ENCODE measurements at places on chromosomes 5 and 9. TPM values are rescaled to one million over a fixed set of nuclear protein-coding genes. Genes with fewer than 3 reads are reported as not detected.

DNA sequence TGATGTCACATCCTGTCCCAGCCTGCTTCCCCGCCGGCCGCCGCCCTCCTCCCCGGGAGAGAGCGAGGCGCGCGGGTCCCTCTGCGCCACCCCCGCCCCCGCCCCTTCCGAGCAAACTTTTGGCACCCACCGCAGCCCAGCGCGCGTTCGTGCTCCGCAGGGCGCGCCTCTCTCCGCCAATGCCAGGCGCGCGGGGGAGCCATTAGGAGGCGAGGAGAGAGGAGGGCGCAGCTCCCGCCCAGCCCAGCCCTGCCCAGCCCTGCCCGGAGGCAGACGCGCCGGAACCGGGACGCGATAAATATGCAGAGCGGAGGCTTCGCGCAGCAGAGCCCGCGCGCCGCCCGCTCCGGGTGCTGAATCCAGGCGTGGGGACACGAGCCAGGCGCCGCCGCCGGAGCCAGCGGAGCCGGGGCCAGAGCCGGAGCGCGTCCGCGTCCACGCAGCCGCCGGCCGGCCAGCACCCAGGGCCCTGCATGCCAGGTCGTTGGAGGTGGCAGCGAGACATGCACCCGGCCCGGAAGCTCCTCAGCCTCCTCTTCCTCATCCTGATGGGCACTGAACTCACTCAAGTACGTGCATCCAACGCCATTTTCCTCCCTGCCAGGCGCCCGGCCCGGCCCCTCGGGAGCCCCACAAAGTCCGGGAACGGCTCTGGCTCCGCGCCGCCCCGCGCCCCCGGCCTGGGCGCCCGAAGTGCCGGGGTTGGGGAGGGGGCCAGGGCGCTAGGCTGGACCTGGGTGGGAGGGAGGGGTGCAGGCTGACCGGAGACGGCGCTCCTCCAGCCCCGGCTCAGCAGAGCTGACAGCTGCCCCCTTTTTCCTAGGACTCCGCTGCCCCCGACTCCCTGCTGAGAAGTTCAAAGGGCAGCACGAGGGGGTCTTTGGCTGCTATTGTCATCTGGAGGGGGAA lies 12.0 kb upstream of the OLFM1 start:
- DNase-seq, result peak; percentile 2

DNA sequence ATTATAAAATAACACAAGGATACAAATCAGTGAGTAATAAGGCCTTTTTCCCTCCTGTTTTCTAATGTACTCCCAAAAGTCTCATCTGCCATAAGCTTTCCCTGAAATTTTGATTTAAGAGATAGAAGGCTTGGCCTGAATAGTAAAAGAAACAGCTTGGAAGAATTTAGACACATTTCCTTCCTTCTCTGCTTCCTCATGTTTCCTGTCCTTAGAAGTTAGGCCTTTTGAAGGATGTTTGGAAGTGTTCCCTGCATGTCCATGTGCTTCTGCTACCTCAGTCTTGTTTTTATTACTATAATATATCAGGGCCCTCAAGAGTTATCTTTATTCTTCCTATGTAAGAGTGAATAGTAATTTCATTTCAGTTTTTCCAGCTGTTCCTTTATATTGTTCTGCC lies 242.7 kb downstream of the DEPDC1B start:
- peak; percentile 29 for DNase-seq

DNA sequence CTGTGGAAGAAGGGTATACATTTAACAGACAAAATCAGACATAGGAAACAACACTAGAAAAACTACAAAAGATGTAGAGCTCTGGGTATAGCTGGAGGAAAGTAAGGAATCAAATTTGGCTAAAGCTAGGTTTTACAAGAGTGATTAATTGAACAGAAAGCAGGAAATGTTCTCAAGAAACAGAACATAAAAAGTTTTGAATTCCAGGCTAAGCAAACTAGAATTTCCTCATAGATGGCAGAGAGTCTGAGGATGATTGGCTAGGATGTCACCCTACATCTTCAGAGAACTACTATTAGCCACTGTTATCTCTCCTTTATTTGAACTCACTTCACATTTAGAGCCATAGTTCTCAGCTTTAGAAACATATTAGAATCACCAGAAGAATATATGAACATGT lies 502.1 kb upstream of the PAPPA start:
- DNase-seq, result no peak

Gene COL5A1
- total RNA-seq, result 171 TPM

Gene CTNND2
- total RNA-seq, result 1.9 TPM

DNA sequence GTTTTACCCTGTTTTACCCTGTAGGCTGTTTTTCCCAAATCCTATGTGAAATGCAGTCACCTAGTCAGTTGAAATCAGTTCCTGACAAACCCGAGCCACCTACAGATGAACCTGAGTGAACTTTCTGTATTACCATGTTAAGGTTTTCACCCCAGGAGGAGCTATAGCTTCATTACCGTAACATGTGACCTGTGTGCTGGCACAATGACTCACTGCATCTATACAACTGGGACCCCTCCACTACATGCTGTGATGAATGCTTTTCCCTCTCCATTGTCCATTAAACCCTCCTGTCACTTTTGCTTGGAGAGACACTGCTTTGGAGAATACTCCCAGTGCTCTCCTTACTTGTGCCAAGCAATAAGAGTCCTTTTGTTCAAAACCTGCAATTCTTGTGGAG lies 1974.8 kb downstream of the EFNA5 start:
- DNase-seq, result no peak

DNA sequence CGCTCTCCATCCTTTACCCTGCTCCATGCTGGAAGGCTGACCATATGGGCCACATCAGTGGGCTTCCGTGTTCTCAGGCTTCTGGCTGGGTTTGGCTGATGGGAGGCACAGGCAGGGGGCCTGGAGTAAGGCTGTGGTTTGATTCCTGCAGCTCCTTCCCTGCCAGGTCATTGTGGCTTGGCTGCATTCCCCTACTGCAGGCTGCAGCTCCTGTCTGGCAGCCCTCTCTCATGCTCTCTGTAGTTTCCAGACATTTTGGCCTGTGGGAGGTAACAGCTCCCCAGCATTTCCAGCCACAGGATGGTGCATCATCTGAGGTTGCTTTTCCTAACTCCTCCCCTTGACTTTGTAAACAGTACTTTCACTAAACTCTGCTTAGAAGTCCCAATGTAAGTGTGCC lies 102.0 kb upstream of the PTPN3 start:
- DNase-seq, result peak; percentile 81

DNA sequence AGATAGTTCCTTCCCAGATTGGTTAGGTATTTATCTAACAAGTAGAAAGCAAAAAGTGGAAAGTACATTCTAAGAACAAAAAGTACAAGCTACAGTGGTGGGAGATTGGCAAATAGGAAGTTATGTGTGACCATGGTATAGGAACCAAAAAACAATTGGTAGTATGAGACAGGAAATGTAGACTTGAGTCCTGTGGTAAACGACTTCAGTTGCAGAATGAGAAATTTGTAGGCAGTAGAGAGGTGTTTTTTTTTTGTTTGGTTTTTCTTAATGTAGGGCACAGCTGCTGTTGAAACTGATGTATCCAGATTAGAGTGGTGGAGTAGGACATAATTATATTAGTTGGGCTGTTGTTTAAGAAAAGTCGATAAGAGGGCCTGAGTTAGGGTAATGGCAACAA lies 72.0 kb downstream of the CCNH start:
- no peak for DNase-seq

Measured in fibroblast of the aortic adventitia (primary cell).